ENCODE measurements at places on chromosomes 7 and 10. TPM values are rescaled to one million over a fixed set of nuclear protein-coding genes. Genes with fewer than 3 reads are reported as not detected.

SAP25 gene
- 2.6 TPM for polyA plus RNA-seq

PI4K2A gene
- polyA plus RNA-seq = 8.8 TPM

RASSF4 gene
- 83.2 TPM for polyA plus RNA-seq

- DNase-seq = peak; percentile 26
Measured at GRCh38 chr7:157224627-157225026, 85.9 kb downstream of the UBE3C start.

GRCh38 chr10:65496541-65496940, 1429.3 kb upstream of the LRRTM3 start:
- no peak for DNase-seq

DNA sequence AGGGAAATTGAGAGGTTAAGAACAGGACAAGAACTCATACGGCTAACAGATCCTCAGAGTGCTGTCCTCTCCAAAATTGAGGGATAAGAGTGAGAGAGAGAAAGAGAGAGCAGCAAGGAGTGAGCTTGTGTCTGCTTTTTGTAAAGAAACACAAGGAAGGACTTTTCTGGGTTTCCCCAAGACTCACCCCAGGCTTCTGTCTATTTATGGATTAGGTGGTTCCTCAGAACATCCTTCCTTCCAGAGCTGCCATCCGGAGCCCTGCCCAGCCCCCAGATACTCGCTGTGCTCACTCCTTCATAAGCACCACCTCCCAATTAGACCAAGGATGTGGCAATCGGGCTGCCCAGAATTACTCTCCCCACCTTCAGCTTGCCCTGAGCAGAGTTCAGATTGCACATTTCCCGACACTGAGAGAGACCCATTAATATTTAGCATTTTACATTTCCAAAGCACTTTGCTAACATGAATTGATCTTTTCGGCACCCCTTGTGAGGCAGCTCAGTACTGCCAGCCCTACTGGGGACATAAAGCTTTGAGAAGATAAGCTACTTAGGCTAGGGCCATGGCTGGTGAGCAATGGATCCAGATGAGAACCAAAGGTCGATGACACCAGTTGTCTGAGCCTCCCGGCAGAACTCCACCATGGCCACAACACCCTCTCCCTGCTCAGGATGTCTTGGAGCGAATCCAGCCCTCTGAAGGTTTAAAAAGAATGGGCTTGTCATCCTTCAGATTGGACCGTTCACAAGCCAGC, 19.2 kb upstream of the R3HCC1L start:
- no peak for DNase-seq

- DNase-seq = no peak
Measured at GRCh38 chr7:156833312-156833711, 59.7 kb downstream of the LMBR1 start.

DNA sequence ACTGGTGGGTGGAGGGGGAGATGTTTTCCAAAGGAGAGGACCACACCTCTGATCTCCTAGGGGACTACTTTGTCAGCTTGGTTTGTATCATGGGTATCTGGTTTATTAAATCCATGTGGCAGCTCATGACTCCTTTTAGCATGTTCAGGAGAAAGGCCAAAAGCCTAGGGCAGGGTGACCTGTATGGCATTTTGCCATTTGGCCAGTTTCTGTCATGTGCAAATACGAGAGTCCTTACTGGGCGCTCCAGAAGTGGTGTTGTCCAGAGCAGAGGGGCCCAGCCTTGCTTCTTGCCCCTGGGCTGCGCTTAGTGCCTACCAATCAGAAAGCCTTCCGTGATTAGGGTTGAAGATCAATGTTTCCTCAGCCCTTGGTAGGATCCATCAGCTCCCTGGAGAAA, 31.0 kb downstream of the ADRA2A start:
- DNase-seq = no peak

DNA sequence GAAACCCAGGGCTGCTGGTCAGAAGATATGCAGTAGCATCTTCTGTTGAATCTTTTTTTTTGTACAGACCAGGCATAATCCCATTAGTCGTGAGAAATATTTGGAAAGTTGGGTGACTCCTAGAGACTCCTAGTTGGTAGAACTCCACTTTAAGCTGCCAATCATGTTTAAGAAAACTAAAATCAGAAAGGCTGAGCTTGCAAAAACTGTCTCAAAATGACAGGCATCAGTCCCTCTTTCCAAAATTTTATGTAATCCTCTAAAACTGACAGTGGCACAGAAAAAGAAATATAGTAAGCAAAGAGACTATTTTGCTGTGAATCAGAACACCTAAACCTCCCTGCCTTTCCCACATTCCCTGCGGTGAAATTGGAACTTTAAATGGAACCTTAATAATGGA, 568.5 kb downstream of the CCSER2 start:
- DNase-seq = no peak

GRCh38 chr7:151630851-151631569, 111.3 kb upstream of the RHEB start:
- DNase-seq = no peak

DNA sequence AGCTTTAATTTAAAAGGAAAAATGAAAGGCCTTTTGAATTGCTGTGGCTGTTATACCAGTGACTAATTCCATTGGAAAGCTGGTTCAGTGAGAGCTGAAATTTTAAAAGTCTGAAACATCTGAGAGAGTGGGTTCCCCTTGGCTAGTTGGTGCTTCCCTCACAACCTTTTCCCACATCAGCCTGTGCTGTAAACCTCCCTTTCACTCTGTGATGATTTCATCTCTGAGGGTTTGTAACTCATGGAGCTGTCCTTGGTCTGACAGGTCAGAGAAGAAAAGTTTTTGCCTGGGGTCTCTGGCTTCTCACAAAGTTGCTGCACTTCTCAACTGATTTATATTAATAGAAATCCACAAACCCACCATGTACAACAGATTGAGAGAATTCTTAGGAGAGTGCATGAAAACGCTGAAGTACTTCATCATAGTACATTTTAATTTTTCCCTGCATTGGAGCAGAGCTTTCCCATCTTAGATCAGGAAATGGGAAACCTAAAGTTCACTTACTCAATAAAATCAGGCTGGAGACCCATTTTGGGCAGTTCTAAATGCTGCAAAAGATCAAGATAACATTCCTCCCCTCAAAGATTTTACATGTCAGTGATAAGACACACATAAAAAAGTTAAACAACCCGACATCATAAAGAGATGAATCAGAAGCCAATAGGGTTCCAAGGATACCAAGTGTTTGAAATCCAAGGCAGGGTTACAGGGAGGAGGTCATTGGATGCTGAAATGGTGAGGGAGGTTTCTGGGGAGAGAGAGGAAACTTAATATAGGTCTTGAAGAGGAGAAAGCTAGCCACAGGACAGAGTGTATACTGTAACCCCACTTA, 157.0 kb upstream of the MKLN1 start:
- no peak for DNase-seq

- no peak for DNase-seq
Measured at GRCh38 chr10:80196270-80196949, 8.9 kb downstream of the ANXA11 start.

- DNase-seq = no peak
Measured at GRCh38 chr7:147878912-147879661, 711.5 kb upstream of the C7orf33 start.

GRCh38 chr7:36226151-36226550, 73.1 kb downstream of the EEPD1 start:
- no peak for DNase-seq

DNA sequence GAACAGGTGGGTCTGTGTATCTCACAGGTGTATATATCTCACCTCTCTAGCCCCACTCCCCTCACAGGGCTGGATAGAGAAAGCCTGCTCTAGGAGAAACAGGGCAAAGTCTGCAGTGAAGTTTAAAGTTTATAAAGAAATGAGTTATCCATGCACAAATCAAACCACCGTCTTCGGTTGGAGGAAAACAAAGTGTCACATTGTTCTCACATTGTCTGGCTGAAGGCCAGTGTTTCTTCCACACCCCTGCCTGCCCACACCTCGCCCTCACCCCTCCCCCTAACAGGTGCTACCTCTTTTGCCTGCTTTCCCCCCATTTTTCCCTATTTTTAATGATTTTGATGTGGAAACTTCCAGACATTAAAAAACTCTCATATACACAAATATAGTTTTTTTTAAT, 25.8 kb downstream of the AQP1 start:
- DNase-seq = no peak

DNA sequence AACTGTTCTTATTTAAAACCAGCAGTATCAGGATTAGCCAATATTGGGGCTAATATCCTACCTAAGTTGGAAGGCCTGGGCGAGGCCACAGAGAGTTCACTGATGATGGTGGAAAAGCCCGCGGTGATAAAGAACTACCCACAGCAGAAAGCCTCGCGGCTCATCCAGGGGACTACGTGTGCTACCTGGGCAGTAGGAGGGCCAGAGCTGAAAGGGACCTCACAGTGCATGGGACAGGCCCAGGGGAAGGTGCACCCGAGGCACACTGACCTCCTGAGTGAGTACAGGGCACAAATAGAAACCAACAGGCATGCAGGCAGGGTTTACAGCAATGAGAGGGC, 1.4 kb downstream of the WDR86 start:
- no peak for DNase-seq

- DNase-seq = no peak
Measured at GRCh38 chr10:13505052-13505680, 23.6 kb downstream of the BEND7 start.

- peak; percentile 5 for DNase-seq
Measured at GRCh38 chr7:110808361-110808760, 282.6 kb upstream of the LRRN3 start.
